ENCODE measurements at places on chromosomes 7 and 10. TPM values are rescaled to one million over a fixed set of nuclear protein-coding genes. Genes with fewer than 3 reads are reported as not detected.
A peak's percentile ranks its signal among the peaks of the same experiment; 100 is the strongest.

- H3K27ac ChIP-seq = peak within 1 kb of the TSS; percentile 86
- DNase-seq = peak; percentile 43
- H3K36me3 ChIP-seq = no peaks in the 10 kb centered on the region
- H3K4me3 ChIP-seq = peak within 1 kb of the TSS; percentile 92
- H3K4me1 ChIP-seq = peaks cover 21% of the 10 kb centered on the region
Observed at GRCh38 chr10:15719899-15720634, at the start of gene ITGA8. Gene ITGA8 (minus strand): TSS chr10:15719922. CDS start chr10:15719771, 151 bp downstream.

GRCh38 chr7:12111422-12112405 is 99.4 kb upstream of the TMEM106B start:
- DNase-seq = no peak
- peaks cover 47% of the 10 kb centered on the region for H3K4me1 ChIP-seq
- no peaks in the 10 kb centered on the region for H3K36me3 ChIP-seq
- no peak overlapping the region for H3K27ac ChIP-seq
- no peaks in the 10 kb centered on the region for H3K27me3 ChIP-seq

DNA sequence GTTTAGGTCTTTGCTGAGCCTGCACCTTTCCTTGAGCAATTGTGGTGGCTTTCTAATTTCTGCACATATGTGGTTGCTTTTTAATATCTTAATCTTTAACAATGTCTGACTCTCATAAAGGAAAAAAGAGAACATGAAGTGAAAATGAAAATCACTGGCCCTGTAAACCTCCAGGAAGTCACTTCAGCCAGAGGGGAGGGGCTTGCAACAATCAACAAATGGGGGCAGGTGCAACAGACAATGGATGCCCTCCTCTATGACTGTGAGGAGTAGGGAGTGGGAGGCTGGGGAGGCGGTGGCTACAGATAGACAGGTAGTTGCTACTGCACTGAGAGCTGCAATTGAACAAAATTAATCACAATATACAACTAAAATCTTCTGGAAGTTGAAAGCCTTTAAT is 1377.4 kb downstream of the XPNPEP1 start:
- no peak overlapping the region for H3K27ac ChIP-seq
- H3K27me3 ChIP-seq = peaks cover 2% of the 10 kb centered on the region
- DNase-seq = no peak
- no peaks in the 10 kb centered on the region for H3K4me1 ChIP-seq
- H3K4me3 ChIP-seq = no peak overlapping the region

DNA sequence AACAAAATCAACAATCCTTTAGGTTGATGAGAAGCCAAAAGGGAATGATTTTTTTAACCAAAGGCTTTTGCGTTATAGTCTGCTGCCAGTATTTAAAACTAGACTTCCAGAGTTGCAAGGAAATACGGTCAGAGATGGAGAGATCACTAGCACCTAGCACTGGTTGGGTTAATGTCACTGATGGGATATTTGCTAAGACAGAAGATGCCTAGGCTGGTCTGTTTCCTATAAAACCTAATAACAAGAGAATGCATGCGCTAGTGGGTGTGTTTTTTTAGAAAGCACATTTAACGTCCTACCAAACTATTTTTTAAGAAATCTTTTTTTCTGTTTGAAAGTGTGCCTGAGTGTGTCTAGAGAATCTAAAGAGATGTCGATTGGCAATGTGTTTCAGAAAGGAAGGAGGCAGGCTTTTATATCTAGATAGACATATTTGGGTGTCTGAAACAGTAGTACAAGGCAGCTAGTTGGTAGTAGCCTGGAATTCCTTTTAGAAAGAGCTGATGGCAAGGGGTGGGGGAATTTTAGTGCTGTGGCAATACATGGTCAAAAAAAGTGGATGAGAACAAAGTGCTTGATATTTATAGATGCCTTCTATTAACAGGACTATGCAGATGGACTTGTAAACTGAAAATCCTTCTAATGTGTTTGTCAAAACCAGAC is 863 bp downstream of the CALD1 start:
- H3K27me3 ChIP-seq = no peaks in the 10 kb centered on the region
- H3K4me1 ChIP-seq = peaks cover 46% of the 10 kb centered on the region
- no peak for DNase-seq
- H3K4me3 ChIP-seq = peak overlapping the region; percentile 89

GRCh38 chr7:118312966-118313365 is 88.5 kb downstream of the ANKRD7 start:
- no peak overlapping the region for H3K27ac ChIP-seq
- no peak overlapping the region for H3K4me3 ChIP-seq
- H3K36me3 ChIP-seq = no peaks in the 10 kb centered on the region
- no peaks in the 10 kb centered on the region for H3K27me3 ChIP-seq

- DNase-seq = no peak
- H3K4me1 ChIP-seq = peaks cover 3% of the 10 kb centered on the region
- no peak overlapping the region for H3K27ac ChIP-seq
- no peak overlapping the region for H3K4me3 ChIP-seq
- peaks cover 1% of the 10 kb centered on the region for H3K27me3 ChIP-seq
Observed at GRCh38 chr7:27464970-27465369, 197.7 kb downstream of the HIBADH start.

DNA sequence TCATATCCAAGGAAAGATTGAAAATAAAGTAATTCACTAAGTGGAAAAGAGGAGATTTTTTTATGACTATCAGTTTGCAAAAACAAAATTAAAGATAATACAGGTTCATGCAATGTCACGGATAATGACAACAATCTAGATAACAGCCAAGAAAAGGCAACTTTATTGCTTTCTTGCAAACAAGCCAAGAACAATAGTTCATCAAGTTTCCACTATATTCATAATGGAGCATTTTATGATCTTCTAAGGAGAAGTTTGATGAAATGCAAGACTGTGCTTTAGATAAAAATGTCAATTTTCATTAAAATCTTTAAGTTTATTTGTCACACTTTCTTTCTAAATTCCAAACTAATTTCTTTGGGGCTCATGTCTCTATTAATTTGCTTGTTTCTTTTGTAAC is 53.9 kb upstream of the NRP1 start:
- no peak for DNase-seq
- H3K36me3 ChIP-seq = no peaks in the 10 kb centered on the region
- H3K27me3 ChIP-seq = no peaks in the 10 kb centered on the region
- H3K4me1 ChIP-seq = peaks cover 31% of the 10 kb centered on the region
- no peak overlapping the region for H3K4me3 ChIP-seq
- no peak overlapping the region for H3K27ac ChIP-seq

- peaks cover 98% of the 10 kb centered on the region for H3K27me3 ChIP-seq
- H3K27ac ChIP-seq = no peak overlapping the region
- no peak for DNase-seq
- H3K36me3 ChIP-seq = no peaks in the 10 kb centered on the region
- H3K4me3 ChIP-seq = no peak overlapping the region
Observed at GRCh38 chr10:23198940-23199767, 7.0 kb downstream of the PTF1A start.

DNA sequence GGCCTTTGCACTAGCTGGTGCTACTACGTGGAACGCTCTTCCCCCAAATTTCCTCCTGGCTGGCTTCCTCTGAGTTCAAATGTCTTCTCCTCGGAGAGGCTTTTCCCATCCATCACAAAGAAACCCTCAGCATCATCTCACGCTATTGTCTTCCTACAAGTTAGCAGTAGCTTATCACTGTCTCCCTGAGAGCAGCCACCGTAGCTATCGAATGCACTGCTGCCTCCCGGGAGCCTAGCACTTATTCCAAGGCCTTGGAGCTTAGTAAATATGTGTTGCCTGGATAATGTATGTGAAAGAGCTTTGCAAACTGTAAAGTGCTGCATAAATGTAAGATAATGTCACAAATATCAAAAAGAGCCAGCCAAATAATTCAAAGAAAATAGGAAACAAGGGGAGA is 124.4 kb downstream of the KCNMA1 start:
- no peaks in the 10 kb centered on the region for H3K27me3 ChIP-seq
- no peak for DNase-seq
- peak overlapping the region; percentile 96 for H3K27ac ChIP-seq
- no peaks in the 10 kb centered on the region for H3K36me3 ChIP-seq

DNA sequence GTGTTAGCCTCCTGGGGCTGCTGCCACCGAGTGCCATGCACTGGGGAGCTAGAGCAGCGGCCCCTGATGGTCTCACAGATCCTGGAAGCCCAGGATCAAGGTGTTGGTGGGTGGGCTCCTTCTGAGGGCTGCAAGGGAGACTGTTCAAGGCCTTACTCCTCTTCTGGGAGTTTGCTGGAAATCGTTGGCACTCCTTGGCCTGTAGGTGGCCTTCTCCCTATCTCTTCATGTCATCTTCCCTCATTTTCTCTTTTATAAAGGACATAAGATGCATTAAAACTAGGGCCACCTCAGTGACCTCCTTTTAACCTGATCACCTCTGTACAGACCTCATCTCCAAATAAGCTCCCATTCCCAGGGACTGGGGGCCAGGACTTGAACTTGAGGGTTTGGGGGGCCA is 27.0 kb upstream of the ZNF862 start:
- no peak overlapping the region for H3K27ac ChIP-seq
- no peak overlapping the region for H3K4me3 ChIP-seq
- H3K36me3 ChIP-seq = no peaks in the 10 kb centered on the region
- H3K4me1 ChIP-seq = no peaks in the 10 kb centered on the region

DNA sequence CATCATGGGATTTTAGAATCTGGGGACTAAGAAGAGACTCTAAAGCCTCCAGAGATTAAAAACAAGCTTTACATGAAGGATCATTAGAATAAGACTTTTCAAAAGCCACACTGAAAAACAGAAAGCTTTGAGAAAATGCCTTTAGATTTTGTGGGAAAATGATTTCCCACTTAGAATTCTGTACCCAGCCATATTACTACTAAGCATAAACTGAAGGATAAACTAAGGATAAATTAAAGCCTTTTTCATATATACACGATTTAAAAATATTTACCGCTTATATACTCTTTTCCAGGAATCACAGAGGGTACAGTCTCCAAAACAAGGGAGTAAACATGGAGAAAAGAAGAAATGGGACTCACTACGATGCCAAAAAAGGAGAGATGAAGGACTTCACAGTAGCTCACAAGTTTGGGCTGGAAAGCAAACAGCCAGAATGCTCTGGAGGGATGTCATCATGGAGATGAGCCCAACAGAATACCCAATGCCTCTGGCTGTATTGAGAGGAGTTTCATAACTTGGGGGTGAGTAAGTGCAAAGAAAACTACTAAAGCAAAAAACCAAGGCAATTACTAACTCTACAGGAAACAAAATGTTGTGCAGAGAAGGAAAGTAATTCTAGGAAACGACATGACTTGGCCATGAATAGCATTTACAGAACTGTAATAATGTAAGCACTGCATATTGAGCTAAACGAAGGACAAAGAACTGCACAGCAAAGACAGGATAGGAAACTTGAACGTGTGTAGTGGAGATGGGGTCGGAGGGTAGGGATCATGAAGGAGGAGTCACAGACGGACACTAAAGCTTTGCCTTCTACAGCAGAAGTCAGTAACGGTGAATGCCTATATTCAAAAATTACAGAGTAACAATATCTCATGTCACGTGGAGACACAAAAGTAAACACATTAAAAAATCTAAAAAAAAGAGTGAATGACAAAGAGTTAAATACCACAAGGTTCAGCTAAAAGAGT is 61.4 kb upstream of the ASAH2 start:
- no peaks in the 10 kb centered on the region for H3K27me3 ChIP-seq
- H3K27ac ChIP-seq = no peak overlapping the region
- peaks cover 6% of the 10 kb centered on the region for H3K4me1 ChIP-seq
- DNase-seq = no peak
- H3K4me3 ChIP-seq = no peak overlapping the region
- peaks cover 7% of the 10 kb centered on the region for H3K36me3 ChIP-seq

DNA sequence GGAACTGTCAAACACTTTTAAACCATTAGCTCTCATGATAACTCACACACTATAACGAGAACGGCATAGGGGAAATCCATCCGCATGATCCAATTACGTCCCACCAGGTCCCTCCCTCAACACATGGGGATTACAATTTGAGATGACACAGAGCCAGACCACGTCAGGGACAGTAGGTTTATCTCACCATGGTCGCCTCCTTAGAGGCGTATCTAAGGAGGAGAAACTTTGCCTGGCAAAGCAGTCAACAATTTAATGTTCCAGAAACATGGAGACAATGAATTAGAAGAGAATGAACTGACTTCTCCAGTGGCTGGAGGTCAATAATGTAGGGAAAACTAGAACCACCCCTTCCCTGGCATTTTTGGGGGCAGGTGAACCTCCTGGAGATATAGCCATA is 488.4 kb upstream of the AUTS2 start:
- H3K4me3 ChIP-seq = no peak overlapping the region
- no peak overlapping the region for H3K27ac ChIP-seq
- no peaks in the 10 kb centered on the region for H3K36me3 ChIP-seq
- H3K4me1 ChIP-seq = peaks cover 25% of the 10 kb centered on the region
- H3K27me3 ChIP-seq = no peaks in the 10 kb centered on the region

- H3K4me1 ChIP-seq = peaks cover 44% of the 10 kb centered on the region
- no peak for DNase-seq
- peaks cover 16% of the 10 kb centered on the region for H3K36me3 ChIP-seq
- H3K27me3 ChIP-seq = peaks cover 29% of the 10 kb centered on the region
- peak overlapping the region; percentile 57 for H3K4me3 ChIP-seq
Observed at GRCh38 chr7:100171087-100171681, 2.8 kb upstream of the GAL3ST4 start.

- no peak overlapping the region for H3K4me3 ChIP-seq
- peaks cover 7% of the 10 kb centered on the region for H3K27me3 ChIP-seq
- no peaks in the 10 kb centered on the region for H3K36me3 ChIP-seq
- DNase-seq = no peak
- H3K4me1 ChIP-seq = no peaks in the 10 kb centered on the region
Observed at GRCh38 chr10:20614911-20615310, 282.2 kb downstream of the NEBL start.

GRCh38 chr7:28551331-28551730 is 139.0 kb downstream of the CREB5 start:
- peaks cover 14% of the 10 kb centered on the region for H3K4me1 ChIP-seq
- no peak overlapping the region for H3K4me3 ChIP-seq
- H3K36me3 ChIP-seq = peaks cover 4% of the 10 kb centered on the region
- peak overlapping the region; percentile 11 for H3K27ac ChIP-seq
- DNase-seq = no peak

STN1 gene
- total RNA-seq = 14.2 TPM

DNAJB6 gene
- 115 TPM for total RNA-seq

NPC1L1 gene
- total RNA-seq = 0.20 TPM

HPSE2 gene
- total RNA-seq = 2.5 TPM

MCM10 gene
- total RNA-seq = 12.5 TPM

OTUD1 gene
- 11.7 TPM for total RNA-seq

GIMAP4 gene
- not detected for total RNA-seq

NEUROG3 gene
- total RNA-seq = not detected

SYCE1 gene
- not detected for total RNA-seq

SAP25 gene
- 13.5 TPM for total RNA-seq

All from mesothelial cell of epicardium (in vitro differentiated cells).